Thoracic aorta (tissue), 2 donors: ENCODE measurements at places on chromosomes 5 and 9.

- no peaks in the 10 kb centered on the region for H3K36me3 ChIP-seq
- H3K4me1 ChIP-seq, result no peaks in the 10 kb centered on the region
- H3K27ac ChIP-seq, result no peak overlapping the region
- DNase-seq, result no peak
- H3K4me3 ChIP-seq, result no peak overlapping the region
Observed at GRCh38 chr5:108720391-108720790, 27.3 kb upstream of the FER start.

GRCh38 chr9:20022410-20022809 is 233.6 kb upstream of the SLC24A2 start:
- no peak for DNase-seq
- H3K27ac ChIP-seq, result no peak overlapping the region

- no peak for DNase-seq
- H3K27ac ChIP-seq, result peak overlapping the region; percentile 36
- H3K4me3 ChIP-seq, result no peak overlapping the region
- no peaks in the 10 kb centered on the region for H3K27me3 ChIP-seq
Observed at GRCh38 chr9:129432297-129433154, 188.4 kb downstream of the C9orf50 start.

- no peaks in the 10 kb centered on the region for H3K36me3 ChIP-seq
- H3K4me1 ChIP-seq, result no peaks in the 10 kb centered on the region
- no peak for DNase-seq
- H3K27ac ChIP-seq, result no peak overlapping the region
Observed at GRCh38 chr5:24804221-24804681, 159.5 kb upstream of the CDH10 start.

- H3K27ac ChIP-seq, result no peak overlapping the region
- no peaks in the 10 kb centered on the region for H3K36me3 ChIP-seq
- DNase-seq, result no peak
- H3K27me3 ChIP-seq, result no peaks in the 10 kb centered on the region
- no peak overlapping the region for H3K4me3 ChIP-seq
Observed at GRCh38 chr5:108255468-108255867, 126.4 kb downstream of the FBXL17 start.

GRCh38 chr5:146852089-146852488 is 26.5 kb downstream of the PPP2R2B start:
- no peaks in the 10 kb centered on the region for H3K27me3 ChIP-seq
- no peaks in the 10 kb centered on the region for H3K36me3 ChIP-seq
- no peak for DNase-seq
- no peak overlapping the region for H3K4me3 ChIP-seq
- no peak overlapping the region for H3K27ac ChIP-seq

- DNase-seq, result no peak
- H3K27me3 ChIP-seq, result no peaks in the 10 kb centered on the region
- H3K4me3 ChIP-seq, result no peak overlapping the region
- peaks cover 83% of the 10 kb centered on the region for H3K4me1 ChIP-seq
- H3K27ac ChIP-seq, result peak overlapping the region; percentile 95
Observed at GRCh38 chr5:172875505-172876279, 41.6 kb downstream of the ERGIC1 start.

GRCh38 chr5:40945111-40945510 is 35.8 kb downstream of the C7 start:
- no peaks in the 10 kb centered on the region for H3K36me3 ChIP-seq
- H3K27me3 ChIP-seq, result no peaks in the 10 kb centered on the region
- no peak overlapping the region for H3K4me3 ChIP-seq
- no peak for DNase-seq
- H3K4me1 ChIP-seq, result no peaks in the 10 kb centered on the region
- no peak overlapping the region for H3K27ac ChIP-seq

DNA sequence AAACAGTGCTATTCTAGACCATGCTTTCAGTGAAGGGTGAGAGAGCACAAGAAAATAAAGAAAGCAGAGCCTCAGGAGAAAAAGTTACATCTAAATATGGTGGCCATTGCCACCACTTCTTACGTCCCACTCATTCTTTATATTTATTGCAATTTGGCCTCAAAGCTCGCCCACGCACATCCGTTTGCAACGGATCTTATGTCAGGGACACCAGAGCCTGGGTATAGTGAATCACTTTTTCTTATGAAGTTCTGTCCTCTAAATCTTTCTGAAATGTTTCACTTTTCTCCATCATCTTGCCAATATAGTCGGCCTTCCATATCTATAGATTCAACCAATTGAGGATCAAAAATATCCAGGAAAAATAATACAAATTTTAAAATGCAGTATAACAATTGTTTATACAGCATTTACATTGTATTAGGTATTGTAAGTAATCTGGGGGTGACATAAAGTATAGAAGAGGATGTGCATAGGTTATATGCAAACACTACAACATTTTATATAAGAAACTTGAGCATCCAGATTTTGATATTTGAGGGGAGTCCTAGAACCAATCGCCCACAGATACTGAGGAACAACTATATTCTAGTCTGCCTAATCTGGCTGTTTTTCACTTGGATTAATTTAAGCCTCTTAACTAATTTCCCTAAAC is 35.2 kb downstream of the GOLPH3 start:
- no peaks in the 10 kb centered on the region for H3K27me3 ChIP-seq
- H3K4me3 ChIP-seq, result no peak overlapping the region
- H3K36me3 ChIP-seq, result peaks cover 11% of the 10 kb centered on the region
- peaks cover 6% of the 10 kb centered on the region for H3K4me1 ChIP-seq

DNA sequence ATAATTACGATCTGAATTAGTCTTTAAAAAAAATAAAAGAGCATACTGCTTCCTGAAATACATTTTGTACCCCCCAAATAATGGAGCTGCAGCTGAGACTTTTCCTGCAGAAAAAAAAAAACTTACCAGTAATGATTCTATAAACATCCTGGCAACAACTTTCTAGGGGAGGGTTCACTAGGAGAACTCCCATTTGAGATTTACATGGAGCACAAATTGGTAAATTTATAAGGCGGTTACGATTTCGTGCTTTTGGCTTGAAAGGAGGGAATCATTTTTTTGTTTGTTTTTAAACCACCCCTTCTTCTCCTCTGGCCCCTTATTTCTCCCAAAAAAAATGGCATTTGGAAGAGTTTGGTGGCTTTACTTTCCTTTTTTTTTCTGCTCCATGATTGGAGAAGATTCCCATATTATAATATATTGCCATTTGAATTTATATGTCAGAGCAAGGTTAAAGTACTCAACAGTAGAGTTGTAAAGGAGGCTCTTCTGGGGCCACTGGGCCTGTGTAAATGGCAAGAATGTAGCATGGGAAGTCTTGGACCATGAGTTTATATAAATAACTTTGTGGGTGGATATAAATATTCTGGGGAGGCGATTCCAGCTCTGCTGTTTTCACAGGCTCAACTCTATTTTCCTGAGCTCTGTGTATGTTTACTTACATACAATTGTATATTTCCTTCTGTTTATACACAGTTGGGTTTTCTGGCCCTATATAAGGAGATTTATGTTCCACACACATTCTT is 159.9 kb downstream of the CSNK1G3 start:
- no peaks in the 10 kb centered on the region for H3K36me3 ChIP-seq
- no peak overlapping the region for H3K4me3 ChIP-seq
- H3K27me3 ChIP-seq, result no peaks in the 10 kb centered on the region
- no peaks in the 10 kb centered on the region for H3K4me1 ChIP-seq
- no peak overlapping the region for H3K27ac ChIP-seq

- DNase-seq, result no peak
- peak overlapping the region; percentile 75 for H3K4me3 ChIP-seq
- H3K27ac ChIP-seq, result peak overlapping the region; percentile 84
- no peaks in the 10 kb centered on the region for H3K27me3 ChIP-seq
- no peaks in the 10 kb centered on the region for H3K36me3 ChIP-seq
- H3K4me1 ChIP-seq, result peaks cover 77% of the 10 kb centered on the region
Observed at GRCh38 chr9:121498487-121499176, 1.0 kb downstream of the GGTA1 start.

DNA sequence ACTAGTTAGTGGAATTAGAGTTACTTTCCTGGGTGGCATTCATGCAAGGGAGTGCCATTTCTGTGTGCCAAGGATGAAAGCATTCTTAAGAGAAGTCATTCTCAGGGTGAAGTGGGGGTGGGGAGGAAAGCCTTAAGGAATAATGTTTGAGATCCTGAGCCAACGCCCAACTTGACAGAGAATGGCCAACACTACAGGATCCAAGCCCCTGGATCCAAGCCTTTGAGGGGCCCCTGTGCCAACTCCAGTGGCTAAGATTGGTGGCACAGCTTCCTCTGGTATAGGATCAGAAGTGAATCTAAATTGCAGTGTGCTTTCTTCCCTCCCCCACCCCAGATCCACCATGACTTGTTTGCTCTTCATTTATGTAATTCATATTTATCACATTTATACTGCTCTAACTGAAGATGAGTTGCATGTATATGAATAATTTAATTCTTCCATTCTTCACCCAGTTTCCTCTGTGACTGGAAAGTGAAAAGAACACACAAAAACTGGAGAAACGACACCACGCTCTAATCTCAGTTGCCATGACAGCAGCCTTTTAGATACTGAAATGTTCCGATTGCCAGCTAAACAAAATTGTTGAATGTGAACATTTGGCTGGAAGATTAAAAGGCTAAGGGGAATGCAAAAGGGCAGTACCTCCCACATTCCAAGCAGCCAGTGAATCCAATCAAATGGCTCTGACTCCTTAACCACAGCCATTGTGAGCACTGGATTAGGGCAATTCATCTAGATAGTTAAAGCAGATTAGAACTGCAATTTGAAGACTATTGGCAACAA is 4.5 kb downstream of the ZNF608 start:
- peak overlapping the region; percentile 3 for H3K27ac ChIP-seq
- H3K27me3 ChIP-seq, result no peaks in the 10 kb centered on the region
- H3K36me3 ChIP-seq, result no peaks in the 10 kb centered on the region
- H3K4me1 ChIP-seq, result peaks cover 12% of the 10 kb centered on the region

DNA sequence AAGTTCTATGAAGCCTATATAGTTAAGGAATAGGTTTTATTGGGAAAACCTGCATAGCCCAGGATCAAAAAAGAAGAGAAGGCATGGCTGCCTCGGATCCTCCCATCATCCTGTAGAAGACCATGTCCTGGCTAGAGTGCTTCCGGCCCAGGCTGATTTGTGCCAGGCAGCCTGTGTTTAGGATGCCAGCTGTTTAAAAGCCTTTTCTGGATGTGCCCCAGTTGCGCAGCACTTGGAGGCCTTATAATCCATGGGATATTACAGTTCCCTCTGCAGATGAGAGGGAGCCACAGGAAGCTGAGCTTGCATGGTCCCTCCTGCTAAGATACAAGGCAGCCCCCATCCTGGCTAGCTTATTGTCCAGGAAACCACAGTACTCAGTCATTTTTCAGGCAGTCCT is 97.9 kb downstream of the CHSY3 start:
- peaks cover 4% of the 10 kb centered on the region for H3K4me1 ChIP-seq
- no peaks in the 10 kb centered on the region for H3K27me3 ChIP-seq
- H3K27ac ChIP-seq, result no peak overlapping the region
- no peak overlapping the region for H3K4me3 ChIP-seq
- no peaks in the 10 kb centered on the region for H3K36me3 ChIP-seq

- H3K27ac ChIP-seq, result no peak overlapping the region
- H3K4me1 ChIP-seq, result no peaks in the 10 kb centered on the region
- H3K4me3 ChIP-seq, result no peak overlapping the region
- H3K27me3 ChIP-seq, result no peaks in the 10 kb centered on the region
Observed at GRCh38 chr5:4857761-4858160, 282.4 kb upstream of the ADAMTS16 start.

DNA sequence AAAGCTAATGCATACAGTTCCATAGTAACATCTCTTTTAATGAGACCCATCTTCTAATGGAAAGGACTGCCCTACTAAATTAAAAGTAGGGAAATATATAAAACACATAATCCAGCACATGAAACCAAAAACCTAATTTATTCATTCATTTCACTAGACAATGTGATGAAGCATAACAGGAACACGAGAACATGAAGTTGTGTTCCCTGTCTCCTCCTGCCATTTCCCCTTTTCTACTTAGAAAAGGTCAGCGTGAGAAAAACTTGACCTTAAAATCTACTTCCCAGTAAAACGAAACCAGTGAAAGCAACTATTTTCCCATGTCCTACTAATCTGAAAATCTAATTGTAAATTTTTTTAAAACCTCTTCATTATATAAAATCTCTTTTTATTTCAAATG is 847.5 kb downstream of the TLE1 start:
- no peaks in the 10 kb centered on the region for H3K4me1 ChIP-seq
- H3K27ac ChIP-seq, result no peak overlapping the region
- no peak for DNase-seq
- H3K36me3 ChIP-seq, result no peaks in the 10 kb centered on the region
- no peaks in the 10 kb centered on the region for H3K27me3 ChIP-seq

- no peak overlapping the region for H3K4me3 ChIP-seq
- DNase-seq, result no peak
- H3K27me3 ChIP-seq, result no peaks in the 10 kb centered on the region
Observed at GRCh38 chr9:82147798-82148425, 159.3 kb downstream of the SPATA31D1 start.

DNA sequence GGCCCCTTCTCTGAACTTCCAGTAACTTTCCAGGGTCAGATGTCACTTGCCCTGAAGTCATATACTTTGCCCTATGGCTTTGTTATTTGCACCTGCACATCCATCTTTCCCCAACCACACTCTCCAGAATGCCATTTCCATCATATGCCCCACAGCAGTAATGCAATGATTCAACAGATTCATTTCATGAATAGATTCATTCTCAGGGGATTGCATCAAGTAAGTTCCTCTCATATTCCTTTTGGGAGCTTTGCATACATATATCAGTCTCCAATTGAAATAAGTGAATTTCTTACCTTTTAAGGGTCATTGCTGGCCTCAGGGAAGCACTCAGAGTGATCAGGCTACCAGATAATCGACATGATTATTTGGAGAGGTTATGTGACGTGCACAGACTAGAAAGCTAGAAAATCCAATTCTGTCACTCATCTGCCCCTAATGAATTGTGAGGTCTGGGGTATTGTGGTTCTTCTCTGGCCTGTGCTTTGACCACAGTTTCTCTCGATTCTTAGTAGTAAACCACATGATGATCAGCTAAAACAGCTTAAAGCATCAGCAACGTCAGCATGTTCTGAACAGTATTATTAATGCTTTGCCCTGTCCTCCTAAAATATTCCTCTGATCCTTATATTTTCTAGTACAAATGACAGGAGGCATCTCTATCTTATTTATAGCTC is 179.9 kb downstream of the ATPSCKMT start:
- no peak for DNase-seq
- H3K4me3 ChIP-seq, result no peak overlapping the region
